ENCODE measurements at places on chromosomes 3 and 15. TPM values are rescaled to one million over a fixed set of nuclear protein-coding genes. Genes with fewer than 3 reads are reported as not detected.

DNA sequence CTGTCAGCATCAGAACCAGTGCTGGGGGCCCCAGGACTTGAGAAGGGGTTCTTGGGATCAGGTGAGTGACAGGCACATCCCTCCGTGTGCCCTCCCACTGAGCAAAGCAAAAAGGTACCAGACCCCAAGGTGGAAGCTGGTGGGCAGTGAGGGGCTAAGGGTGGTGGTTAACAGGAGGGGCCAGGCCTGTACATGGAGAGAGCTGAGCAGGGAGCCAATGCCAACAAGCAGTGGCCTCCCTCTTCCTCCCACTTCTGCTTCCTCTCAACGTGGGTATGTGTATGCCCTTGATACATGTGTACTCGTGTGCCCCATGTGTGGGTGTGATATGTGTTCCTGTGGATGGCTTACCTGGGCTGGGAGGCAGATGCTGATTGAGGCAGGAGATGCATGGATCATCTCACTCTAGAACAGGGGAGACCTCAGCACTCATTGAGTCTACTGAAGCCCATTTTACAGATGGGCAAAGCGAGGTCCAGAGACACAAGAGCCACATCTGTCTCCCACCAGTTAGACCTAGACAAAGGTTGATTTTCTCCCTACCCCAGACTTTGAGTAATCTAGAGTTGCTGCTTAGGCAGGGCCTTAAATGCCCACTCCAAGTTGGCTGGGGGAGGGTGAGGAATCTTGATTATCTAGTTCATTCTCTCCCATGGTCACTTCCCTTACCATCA, 945 bp downstream of the VIPR1 start:
- DNase-seq, result no peak

GRCh38 chr15:80989518-80990478, at the start of gene MESD:
Gene MESD, minus strand, starts transcription at chr15:80989819. Its CDS starts 28 bp downstream, at chr15:80989791.
- peak; percentile 93 for DNase-seq

GRCh38 chr15:29870495-29871151, 48.4 kb upstream of the TJP1 start:
- no peak for DNase-seq

ZNF662 gene
- total RNA-seq, result 1.5 TPM

USP4 gene
- total RNA-seq, result 72.6 TPM

DRD3 gene
- total RNA-seq, result not detected

COX17 gene
- 105 TPM for total RNA-seq
